ENCODE measurements at places on chromosomes 12 and 14.

GRCh38 chr14:69574954-69575295, 254 bp upstream of the CCDC177 start:
- no peak for DNase-seq

DNA sequence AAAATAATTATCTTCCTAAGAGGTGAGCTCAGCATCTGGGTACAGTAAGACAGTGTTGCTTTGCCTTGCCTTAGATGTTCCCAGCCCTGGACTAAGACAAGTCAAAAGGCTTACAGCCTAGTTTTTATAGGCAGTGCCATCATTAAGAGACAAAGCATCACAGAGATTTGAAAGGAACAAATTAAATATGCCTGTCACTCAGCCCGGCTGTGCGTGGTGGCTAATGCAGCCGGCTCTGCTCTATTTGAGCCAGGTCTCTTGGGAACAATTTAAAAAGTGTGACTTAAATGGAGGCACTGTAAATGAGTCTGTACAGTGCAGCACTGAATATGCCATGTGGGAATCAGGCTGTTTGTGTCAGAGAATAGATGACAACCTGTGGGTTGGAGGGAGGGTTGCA, 1687.4 kb upstream of the FLRT2 start:
- no peak for DNase-seq

DNA sequence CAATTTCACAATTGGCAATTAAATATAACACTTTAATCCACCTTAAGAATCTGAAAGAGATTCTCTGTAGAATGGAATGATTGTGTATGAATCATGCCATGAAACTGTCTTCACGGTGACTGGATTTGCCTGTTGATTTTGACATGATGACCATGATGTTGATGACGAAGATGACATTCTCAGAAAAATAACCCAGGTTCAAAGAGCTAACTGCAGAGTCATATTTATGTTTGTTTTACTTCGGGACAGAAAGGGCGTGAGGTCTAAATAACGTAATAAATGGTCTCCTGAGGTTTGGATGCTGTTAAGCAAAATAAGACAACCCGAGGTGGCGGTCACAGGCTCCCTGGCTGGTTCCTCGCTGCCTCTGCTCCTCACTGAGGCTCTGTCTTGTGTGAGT, 532.0 kb downstream of the TMEM121 start:
- no peak for DNase-seq

- DNase-seq = no peak
Measured at GRCh38 chr12:61667676-61668075, 592.5 kb upstream of the USP15 start.

- no peak for DNase-seq
Measured at GRCh38 chr14:100325231-100325632, 2.1 kb downstream of the SLC25A47 start.

- no peak for DNase-seq
Measured at GRCh38 chr12:29530436-29530835, 33.0 kb upstream of the OVCH1 start.

DNA sequence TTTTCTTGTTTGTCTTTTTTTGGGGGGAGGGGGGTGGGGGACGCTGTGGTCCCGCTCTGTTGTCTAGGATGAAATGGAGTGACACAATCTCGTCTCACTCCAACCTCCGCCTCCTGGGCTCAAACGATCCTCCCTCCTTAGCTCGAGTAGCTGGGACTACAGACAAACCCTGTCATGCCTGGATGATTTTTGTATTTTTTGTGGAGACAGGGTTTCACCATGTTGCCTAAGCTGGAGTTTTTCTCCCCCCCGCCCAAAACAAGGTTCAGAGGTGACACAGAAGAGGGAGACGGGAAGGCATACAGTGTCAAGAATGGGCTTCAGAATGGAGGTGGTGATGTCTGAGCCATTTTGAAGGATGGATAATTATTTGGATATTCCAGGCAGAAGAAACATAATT, 116.9 kb upstream of the ATF1 start:
- no peak for DNase-seq

DNA sequence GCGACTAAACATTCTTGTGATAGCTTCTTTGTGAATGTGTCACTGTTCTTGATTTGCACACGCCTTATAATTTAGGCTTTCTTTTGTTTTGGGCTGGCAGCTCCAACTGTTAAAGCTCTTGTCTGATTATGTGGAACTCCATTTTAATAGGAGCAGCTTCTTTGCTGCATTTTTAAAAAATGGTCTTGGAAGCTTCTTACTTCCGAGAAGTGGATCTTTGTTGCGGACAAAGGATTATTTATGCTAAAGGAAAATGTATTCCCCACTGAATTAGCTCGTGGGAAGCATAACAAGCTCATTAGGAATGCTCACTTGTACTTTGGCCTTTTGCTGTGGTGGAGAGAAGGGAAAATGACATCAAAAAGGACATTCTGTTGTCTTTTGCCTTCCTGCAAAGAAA, 20.0 kb downstream of the GAS2L3 start:
- no peak for DNase-seq

DNA sequence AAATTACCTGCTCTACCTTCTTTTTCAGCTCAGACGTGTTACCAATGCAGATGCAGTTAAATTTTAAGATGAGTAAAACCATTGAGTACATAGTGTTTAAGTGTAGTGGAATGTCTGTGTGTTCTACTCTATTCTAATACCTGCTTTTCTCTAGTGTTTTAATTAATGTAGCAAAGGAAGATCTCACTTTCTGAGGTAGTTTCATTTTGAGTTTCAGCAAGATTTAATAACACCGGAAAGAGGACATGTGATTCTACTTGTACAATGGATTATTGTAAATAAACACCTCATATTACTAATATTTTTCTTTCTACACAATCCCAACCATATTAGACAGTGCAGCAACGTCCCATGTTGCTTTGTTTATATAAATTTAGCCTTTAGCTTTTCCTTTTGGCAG, 315.4 kb downstream of the RAD51B start:
- DNase-seq = no peak

- DNase-seq = no peak
Measured at GRCh38 chr14:65824285-65824977, 411.9 kb downstream of the FUT8 start.

- no peak for DNase-seq
Measured at GRCh38 chr14:68127166-68127565, 307.6 kb downstream of the RAD51B start.

- no peak for DNase-seq
Measured at GRCh38 chr14:85415015-85415712, 114.8 kb upstream of the FLRT2 start.

DNA sequence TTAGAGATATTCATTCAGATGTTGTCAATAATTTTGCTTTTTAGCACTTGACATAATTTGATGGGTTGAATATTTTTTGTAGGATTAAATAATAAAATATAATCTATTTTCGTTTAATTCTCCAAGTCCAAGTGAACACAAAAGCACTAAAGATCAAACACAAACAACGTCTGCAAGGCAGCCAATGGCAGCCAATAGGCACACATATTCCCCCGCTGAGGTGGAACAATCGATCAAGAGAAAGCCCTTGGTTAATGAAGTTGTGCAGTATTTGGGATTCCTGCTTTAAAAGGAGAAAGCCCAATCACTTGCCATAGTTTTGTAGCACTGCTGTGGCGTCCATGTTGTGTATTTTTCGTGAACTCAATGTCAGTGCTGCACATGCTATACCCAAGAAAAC, 1.5 kb downstream of the DHRS7 start:
- DNase-seq = no peak
